ENCODE measurements at places on chromosomes 2 and 18.

GRCh38 chr2:44596537-44597320 lies 235.0 kb downstream of the CAMKMT start:
- DNase-seq, result no peak

GRCh38 chr2:230418341-230419016 lies 2.5 kb downstream of the SP100 start:
- no peak for DNase-seq

DNA sequence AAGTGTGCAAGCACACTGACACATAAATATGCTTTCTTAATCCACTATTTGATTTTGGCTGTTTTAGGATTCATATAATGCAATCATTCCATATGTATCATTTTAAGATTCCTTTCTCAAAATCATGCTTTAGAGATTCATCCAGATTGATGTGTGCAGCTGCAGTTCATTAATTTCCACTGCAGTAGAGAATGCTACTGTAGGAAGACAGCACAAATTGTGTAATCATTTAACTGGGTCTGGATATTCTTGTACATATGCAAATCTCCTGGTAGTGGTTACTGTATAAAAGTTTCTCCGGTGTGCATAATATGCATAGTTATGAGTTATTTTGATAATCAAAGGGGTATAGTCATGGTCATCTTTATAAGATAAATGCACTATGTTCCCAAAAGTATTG lies 502.5 kb upstream of the ACVR2A start:
- no peak for DNase-seq

- no peak for DNase-seq
Observed at GRCh38 chr2:223887127-223887526, 49.7 kb upstream of the AP1S3 start.
